ENCODE measurements at places on chromosomes 6 and 20.

GRCh38 chr6:53111865-53112264 is 36.8 kb downstream of the GCM1 start:
- no peak for DNase-seq

- DNase-seq: no peak
Measured at GRCh38 chr20:36279776-36280175, 26.4 kb upstream of the DLGAP4 start.

DNA sequence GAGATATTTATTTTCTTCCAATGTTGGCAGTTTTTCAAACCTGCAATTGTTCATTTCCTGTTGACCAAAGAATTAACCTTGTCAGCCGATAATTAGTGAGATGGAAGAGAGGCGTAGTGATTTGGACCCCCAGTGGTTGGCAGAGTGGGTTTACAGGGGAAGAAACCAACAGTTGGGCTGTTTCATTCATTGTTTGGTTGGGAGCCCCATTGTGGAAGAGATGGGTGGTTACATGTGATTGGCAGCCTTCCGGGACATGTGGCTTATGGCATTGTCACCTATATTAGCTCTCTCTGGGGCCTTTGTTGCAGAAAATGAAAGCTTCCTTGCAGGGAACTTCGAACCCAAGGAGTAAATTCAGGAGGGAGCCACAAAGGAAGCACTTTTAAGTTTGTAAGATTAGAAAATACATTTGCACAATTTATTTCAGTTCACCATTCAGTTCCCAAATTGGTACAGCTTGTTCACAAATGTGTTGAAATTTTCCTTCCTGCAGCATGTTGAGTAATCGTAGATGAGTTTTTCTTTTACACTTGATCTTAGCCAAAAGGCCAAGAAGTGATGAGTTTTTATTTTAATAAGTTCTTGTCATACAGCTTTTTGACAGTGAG is 50.3 kb upstream of the CDKAL1 start:
- DNase-seq: no peak

DNA sequence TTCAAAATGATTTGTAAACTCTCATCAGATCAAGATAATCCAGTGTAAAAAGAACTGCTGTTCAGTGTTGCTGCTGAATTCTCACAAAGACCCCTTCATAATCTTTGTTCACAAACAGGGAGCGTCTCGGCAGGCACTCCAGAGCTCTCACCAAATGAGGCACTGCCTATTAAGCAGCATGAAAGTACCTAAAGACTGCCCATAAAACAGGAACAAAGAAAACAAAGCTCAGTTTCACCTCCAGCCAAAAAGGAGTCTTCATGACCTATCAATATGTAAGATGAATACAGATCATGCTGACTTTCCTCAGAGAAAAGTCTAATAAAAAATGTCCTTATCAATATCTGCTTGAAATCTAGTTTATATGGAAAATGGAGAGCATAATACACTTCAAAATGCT is 41.8 kb downstream of the GPR63 start:
- no peak for DNase-seq

DNA sequence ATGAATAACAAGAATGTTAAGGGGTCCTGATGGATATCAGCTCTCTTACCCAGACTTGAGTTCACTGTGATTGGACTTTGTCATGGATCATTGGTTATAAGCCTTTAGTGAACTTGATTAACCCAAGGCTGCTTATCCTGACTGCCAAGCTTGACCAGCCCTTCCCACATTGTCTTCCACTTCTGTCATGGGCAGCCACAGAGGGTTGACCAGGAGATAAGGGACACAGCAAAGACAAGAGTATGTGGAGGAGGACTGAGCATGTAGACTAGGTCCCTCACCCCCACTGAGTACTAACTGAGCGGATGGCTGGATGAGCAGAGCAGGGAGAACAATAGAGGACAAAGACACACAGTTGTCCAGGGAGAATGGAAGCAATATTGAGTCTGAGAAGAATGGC is 52.5 kb downstream of the FAXC start:
- no peak for DNase-seq

- DNase-seq: no peak
Measured at GRCh38 chr6:19159089-19159488, 678.1 kb upstream of the ID4 start.

DNA sequence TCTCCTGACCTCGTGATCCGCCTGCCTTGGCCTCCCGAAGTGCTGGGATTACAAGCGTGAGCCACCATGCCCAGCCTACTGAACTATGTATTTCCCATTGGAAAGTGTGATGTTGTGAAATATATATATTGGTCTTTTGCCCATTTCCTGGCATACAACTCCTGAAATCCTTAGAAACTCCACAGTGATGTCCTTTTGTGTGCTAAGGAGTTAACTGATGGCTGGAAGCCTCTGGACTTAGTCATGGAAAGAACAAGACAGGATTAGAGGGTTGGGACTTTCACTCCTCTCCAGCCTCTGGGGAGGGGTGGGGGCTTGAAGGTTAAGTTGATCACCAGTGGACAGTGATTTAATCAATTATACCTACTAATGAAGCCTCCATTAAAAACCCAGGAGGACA is 7.1 kb downstream of the PANK2 start:
- DNase-seq: no peak

DNA sequence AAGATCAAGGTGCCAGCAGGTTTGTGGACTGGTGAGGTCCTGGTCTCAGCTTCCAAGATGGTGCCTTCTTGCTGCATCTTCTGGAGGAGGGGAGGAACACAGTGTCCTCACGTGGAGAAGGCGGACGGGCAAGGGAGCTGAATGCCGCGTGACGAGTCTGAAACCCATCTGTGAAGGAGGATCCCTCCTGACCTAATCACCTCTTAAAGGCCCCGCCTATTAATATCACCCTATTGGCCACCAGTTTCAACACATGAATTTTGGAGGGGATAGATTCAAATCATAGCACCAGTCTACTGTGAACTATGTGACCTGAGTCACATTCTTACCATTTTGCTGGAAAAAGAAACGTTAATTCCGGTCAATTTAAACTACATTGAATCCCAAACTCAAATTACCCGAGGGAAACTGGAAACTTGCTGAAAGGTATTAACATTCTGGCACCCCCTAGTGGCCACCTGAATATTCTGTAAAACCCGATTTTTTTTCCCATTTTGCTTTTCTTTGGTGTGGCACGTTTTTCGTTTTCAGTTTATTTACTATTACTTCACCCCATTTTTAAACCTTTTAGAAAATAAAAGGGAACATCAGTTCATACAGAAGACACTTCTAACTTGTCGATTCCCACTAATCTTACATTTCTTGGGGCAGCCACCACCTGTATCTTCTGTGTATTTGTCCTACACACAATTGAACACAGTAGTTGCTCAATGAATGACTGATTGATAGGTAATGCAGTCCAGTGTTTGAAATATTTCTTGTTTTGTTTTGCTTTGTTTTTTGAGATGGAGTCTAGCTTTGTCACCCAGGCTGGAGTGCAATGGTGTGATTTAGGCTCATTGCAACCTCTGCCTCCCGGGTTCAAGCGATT is 17.9 kb upstream of the CCDC170 start:
- DNase-seq: no peak

GRCh38 chr20:41509316-41510200 is 108.6 kb downstream of the CHD6 start:
- DNase-seq: no peak

- no peak for DNase-seq
Measured at GRCh38 chr6:7087066-7087465, 20.7 kb upstream of the RREB1 start.

- no peak for DNase-seq
Measured at GRCh38 chr20:41424011-41424410, 57.4 kb upstream of the EMILIN3 start.

DNA sequence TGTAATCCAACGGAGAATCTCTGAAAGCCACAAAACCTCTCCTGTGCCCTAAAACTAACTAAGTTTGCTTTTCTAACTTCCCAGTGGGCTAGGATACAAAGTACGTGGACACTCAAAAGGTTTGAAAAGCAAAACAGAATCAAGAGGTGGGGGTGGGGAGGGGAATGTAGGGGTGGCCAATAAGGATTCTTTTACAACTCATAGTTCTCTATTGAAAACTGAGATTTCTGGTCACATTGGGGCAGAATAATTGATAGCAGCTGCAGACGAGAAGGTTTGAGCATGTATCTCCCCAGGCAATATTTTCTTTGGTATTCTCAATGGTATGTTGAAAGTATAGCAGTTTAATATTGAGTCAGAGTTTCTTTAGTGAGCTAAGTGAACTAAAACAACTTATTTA is 376.7 kb upstream of the CITED2 start:
- no peak for DNase-seq

GRCh38 chr6:32375739-32376529 is 4.2 kb upstream of the TSBP1 start:
- DNase-seq: no peak

DNA sequence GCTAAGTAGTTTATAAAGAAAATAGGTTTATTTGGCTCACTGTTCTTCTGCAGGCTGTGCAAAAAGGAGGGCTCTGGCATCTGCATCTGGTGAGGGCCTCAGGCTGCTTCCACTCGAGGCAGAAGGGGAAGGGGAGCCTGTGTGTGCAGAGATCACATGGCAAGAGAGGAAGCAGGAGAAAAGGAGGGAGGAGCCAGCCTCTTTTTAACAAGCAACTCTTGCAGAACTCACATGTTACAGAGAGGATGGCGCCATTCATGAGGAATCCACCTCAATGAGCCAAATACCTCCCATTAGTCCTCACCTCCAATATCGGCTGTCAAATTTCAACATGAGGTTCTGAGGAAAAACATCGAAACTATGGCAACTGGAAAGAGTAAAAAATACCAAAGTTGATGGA is 666.6 kb upstream of the SLC35B3 start:
- no peak for DNase-seq

DNA sequence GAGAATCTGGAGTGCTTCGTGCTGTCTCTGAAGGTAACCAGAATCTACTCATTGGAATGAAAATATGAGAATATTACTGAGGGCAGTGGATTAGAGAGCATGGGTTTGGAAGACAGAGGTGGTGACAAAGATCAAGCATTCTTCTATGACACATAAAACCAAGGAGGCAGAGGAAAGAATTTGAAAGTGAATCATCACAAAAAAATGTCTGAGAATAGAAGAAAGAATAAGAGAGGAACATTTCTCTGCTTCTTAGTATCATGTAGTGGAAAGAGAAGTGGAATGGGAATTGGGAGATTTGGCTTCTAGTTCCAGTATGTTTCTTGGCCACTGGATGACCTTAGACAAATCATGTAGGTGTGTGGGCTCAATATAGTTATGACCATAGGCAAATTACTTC is 474.0 kb downstream of the TFAP2B start:
- no peak for DNase-seq

DNA sequence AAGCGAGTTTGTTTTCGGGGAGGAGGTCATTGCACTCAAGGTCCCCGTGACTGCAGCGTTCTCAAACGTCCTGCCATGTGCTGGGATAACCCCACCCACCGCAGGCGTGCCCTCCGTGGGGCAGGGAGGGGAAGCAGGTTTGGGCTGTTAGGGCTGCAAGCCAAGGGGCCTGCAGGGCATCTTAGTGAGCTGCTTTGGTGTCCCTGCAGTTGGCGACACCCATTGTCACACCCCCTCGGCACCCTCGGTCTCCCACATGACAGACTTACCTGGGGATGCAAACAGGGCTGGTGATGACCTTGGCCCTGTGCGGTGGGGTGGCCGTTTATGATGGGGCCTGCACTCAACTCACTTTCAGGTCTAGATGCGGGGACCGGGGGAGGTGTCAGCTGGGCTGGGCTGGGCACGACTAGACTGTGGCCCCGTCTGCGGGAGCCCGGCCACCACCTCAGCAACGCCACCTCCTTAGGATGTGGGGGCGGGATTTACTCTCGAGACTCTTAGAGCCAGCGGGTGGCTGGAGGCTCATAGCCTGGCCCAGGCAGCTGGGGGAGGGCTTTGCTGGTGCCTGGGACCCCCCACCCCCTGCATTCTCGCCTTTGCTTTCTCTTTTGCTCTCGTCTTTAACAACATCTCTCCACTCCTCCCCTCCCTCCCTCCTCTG is 6.5 kb upstream of the GATA5 start:
- DNase-seq: no peak

DNA sequence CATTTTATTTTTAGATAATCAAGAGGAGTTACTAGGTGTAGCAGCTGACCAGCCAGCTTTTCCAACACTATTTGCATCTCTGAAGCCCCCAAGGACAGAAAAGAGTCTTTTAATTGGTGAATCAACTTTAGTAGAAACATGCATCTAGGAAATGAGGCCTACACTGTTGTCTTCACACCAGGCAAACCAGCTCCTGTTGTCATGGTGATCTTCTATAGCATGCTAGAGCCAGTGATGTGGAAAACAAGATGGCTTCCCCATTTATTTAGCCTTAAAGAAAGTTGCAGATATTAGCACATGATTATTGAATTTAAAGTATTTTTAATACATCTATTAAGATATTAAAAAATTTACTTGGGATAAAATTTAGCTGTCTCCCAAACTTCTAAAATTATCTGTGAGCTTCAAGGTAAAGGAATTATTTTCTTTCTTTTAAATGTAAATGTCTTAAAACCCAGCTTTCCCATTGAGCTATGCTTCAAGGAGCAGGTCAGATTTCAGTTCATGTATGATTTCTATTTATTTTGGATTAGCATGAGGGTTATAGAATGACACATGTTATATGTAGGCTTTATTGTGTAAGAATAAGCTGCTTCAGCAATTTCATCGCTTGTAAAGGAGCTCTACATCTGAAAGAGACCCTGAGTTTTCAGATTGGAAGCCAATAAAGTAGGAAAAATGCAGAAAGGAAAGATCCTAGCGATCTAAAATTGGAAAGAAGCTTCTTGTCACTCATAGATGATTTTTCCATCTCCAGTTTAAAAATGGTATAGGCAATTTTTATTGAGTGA is 564.9 kb upstream of the CITED2 start:
- DNase-seq: no peak

- DNase-seq: no peak
Measured at GRCh38 chr6:87900160-87900698, 147.4 kb upstream of the SPACA1 start.

DNA sequence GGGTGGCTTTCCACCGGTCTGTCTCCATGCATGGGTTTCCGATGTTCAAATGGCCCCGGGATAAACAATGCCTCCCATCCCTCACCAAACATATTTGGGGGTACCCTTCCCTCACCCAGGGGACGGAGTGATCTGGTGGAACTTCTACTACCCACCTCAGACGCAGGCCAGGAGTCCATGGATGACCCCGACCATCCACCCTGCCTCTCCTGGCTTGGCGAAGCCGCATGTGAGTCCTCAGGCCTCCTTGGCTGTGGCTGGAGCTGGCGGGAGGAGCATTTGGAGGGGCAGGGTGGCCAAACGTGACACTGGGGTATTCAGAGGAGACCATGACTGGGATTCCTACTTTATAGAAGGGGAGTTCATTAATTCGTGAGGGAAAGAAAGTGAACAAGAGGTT is 45.9 kb upstream of the FRMD1 start:
- no peak for DNase-seq

DNA sequence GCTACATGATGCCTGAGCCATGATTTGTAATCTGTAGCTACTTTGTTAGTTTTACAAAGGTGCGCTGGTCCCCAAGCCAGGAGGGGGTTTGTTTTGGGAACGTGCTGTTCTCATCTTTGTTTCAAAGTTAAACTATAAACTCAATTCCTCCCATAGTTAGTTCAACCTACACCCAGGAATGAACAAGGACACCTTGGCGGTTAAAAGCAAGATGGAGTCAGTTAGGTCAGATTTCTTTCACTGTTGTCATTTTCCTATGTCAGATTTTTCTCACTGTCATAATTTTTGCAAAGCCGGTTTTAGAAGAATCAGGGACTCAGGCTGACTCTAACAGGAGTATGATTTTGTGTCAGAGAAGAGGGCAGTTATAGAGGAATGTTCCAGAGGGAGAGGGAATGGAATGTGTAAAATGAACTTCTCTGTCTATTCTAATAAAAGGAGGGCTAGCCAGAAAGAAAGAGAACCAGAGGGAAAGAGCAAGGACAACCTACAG is 2.3 kb upstream of the GMPR start:
- no peak for DNase-seq

All from stimulated activated CD8-positive, alpha-beta memory T cell treated with anti-CD3 and anti-CD28 coated beads, Interleukin-15, amount 100 ng/mL, for 48 hours (primary cell).